ENCODE measurements at places on chromosomes 4 and X. TPM values are rescaled to one million over a fixed set of nuclear protein-coding genes. Genes with fewer than 3 reads are reported as not detected.

The ZCCHC13 gene
- not detected for total RNA-seq

The PDCL2 gene
- total RNA-seq, result not detected

The SMARCA1 gene
- 32.0 TPM for total RNA-seq

The MTMR8 gene
- total RNA-seq, result 0.50 TPM

The ZNF674 gene
- total RNA-seq, result 4.4 TPM

The SHOX gene
- total RNA-seq, result not detected

The ASB5 gene
- total RNA-seq, result not detected

The NDNF gene
- not detected for total RNA-seq

The PRRG3 gene
- total RNA-seq, result not detected

The TMSB15B gene
- 5.8 TPM for total RNA-seq

The MAOA gene
- 0.61 TPM for total RNA-seq

All from A549 treated with GW870086 at 1 μM for 4 hours (cell line).